ENCODE measurements at places on chromosomes 1 and 21. TPM values are rescaled to one million over a fixed set of nuclear protein-coding genes. Genes with fewer than 3 reads are reported as not detected.
A peak's percentile ranks its signal among the peaks of the same experiment; 100 is the strongest.

DNA sequence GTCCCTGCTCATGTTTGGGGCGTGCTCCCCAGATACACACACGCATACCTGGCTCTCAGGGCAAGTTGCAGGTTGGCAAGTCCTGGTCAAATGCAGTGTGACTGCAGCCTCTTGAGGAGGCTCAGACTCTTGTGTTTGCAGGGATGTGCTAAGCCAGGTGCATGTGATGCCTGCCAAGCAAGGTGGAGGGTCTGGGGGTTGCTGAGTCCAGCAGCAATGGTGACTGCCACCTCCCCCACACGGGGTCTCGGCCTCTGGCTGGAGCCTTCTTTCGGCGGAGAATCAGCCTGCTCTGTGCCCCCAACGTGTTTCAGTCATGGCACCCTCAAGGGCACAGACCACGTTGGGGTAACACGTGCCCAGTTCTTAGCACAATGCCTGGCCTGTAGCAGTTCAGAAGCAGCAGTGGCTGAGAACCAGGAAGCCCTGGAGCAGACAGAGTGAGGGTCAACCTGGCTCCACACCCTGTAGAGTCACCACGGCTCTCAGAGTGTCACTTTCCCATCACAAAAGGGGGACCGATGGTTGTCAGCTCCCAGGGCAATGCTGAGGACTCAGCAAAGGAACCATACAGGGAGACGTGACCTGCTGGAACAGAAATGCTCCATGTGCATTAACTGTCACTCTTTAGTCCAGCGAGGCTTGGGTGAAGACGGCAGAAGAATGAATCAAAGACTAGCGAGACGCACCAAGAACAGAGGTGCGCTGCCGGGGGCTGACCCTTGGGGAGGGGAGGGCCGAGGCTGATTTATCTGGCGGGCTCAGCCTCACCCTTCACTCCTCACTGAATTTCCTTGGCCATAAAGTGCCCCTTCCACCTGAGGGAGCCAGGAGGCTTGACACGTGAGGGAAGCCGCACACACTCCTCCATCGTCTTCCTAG lies 109.0 kb downstream of the PGBD5 start:
- H3K4me1 ChIP-seq, result no peaks in the 10 kb centered on the region
- no peaks in the 10 kb centered on the region for H3K27me3 ChIP-seq
- no peak overlapping the region for H3K4me3 ChIP-seq
- no peak for DNase-seq

DNA sequence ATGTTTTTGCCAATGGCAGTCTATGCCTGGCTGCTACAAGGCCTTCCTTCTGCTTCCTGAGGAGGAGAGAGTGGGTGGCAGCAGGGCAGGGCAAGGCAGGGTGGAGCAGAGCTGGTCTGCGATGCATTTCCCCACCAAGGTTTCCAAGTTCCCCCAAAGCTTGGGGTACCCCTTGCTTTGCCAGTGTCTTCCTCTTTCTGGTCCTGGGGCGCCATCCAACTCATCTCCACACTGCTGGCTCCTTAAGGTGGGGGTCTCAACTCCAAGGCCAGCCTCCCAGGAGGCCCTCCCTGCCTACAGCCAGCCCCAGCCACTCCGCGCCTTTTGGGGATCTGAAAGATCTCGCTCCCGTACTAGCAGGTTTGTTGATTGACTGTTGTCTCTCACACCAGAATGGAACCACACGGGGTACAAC lies 3.9 kb upstream of the SKI start:
- DNase-seq, result no peak
- no peaks in the 10 kb centered on the region for H3K36me3 ChIP-seq
- H3K4me3 ChIP-seq, result no peak overlapping the region
- no peak overlapping the region for H3K27ac ChIP-seq

Gene C1orf105
- total RNA-seq, result not detected

Gene KIF21B
- 110 TPM for total RNA-seq

Gene SLAMF6
- total RNA-seq, result 47.3 TPM

Gene CHD1L
- total RNA-seq, result 27.5 TPM

GRCh38 chr1:155322571-155322952 lies 1.9 kb downstream of the RUSC1 start:
- peak overlapping the region; percentile 48 for H3K4me3 ChIP-seq
- peaks cover 45% of the 10 kb centered on the region for H3K4me1 ChIP-seq
- DNase-seq, result no peak
- no peaks in the 10 kb centered on the region for H3K36me3 ChIP-seq
- no peaks in the 10 kb centered on the region for H3K27me3 ChIP-seq

GRCh38 chr1:106688446-106688845 lies 368.0 kb upstream of the PRMT6 start:
- no peak overlapping the region for H3K4me3 ChIP-seq
- H3K36me3 ChIP-seq, result no peaks in the 10 kb centered on the region
- no peaks in the 10 kb centered on the region for H3K4me1 ChIP-seq
- DNase-seq, result no peak

DNA sequence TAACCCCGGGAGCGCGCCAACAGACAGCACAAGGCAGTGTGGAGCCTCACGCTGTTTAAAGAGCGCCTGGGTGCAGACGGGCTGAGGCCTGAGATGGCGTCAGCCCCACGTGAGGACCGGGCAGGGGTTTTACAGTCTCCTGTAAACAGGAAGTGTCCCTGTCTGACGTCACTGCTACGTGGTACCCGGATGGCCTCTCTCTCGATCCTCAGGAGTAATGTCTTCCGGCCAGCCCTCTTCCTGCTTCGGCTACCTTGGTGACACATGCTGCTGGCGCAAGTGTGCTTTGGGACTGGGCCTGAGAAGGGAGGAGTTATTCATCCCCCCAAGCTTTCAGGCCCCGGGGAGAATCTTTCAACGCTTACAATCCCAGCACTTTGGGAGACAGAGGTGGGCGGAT lies 41.2 kb downstream of the CNST start:
- DNase-seq, result no peak
- no peak overlapping the region for H3K4me3 ChIP-seq
- H3K36me3 ChIP-seq, result peaks cover 2% of the 10 kb centered on the region

DNA sequence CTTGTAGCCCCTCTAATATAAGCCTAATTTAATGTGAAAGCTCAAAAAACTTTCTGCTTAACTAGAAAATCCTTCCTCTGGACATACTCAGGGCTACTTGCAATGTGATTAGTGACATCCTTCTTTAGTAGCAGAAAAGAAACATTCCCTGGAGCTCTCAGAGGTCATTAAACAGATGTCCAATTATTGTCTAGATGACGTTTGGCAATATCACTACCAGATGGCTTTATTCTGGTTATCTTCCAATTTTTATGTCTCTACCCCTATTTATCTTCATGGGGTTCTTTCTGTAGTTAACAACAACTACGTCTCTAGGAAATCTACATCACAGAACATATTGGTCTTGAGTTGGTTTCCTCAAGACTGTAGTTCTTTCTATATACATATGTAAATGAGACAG lies 44.2 kb downstream of the CTH start:
- no peaks in the 10 kb centered on the region for H3K36me3 ChIP-seq
- no peak overlapping the region for H3K4me3 ChIP-seq
- H3K4me1 ChIP-seq, result no peaks in the 10 kb centered on the region
- no peak for DNase-seq

DNA sequence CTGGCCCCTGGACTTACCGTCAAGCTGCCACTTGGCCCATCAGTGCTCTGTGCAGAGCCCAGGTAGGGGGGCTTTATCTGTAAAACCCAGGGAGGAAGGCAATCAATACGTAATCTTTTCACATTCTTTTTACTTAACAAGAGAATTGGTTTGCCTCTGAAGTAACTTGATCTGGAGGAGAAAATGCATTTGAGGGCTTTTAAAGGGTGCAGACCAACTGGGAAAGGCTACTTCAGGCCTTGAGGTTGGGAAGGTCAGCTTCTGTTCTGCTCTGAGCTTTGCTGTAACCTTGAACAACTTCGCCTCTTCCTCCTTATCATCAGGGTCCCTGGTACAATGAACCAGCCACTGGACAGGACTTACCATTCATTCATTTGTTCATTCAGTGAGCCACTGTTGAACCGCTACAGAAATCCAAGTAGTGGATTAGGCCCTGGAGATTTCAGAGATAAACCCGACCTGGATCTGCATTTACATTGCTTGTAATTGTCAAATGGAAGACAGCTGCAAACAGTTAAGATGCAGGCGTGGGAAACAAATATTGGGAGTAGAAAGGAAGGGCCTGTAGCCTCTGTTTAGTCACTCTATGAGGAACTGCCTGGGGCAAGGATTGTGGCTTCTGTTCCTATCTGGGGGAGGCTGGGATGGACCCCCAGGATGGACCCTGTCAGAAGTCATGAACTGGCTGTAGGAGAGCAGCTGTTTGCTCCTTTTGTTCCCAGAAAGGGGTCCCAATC lies 90.9 kb downstream of the MAN1C1 start:
- H3K36me3 ChIP-seq, result no peaks in the 10 kb centered on the region
- H3K4me1 ChIP-seq, result peaks cover 36% of the 10 kb centered on the region
- no peaks in the 10 kb centered on the region for H3K27me3 ChIP-seq

DNA sequence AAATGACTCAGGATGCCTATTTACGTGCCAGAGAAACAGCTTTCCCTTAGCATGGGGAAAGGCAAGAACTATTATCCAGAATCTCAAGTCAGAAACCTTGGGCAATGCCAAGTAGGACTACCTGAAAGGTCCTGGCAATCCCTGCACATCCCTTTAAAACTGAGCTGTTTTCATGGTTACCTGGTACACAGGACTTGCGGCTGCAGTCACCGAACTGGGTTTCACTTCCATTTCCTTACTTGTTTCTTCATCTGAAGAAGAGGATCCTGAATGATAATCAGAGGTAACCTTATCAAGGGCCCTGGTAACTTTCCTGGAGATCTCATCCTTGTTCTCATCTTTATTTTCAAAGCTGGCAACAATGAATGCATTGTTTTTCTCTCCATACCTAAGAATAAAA lies 14.3 kb downstream of the BTG3 start:
- H3K27me3 ChIP-seq, result no peaks in the 10 kb centered on the region
- H3K27ac ChIP-seq, result no peak overlapping the region
- no peak overlapping the region for H3K4me3 ChIP-seq
- H3K36me3 ChIP-seq, result peaks cover 38% of the 10 kb centered on the region
- no peak for DNase-seq

GRCh38 chr21:19523746-19524145 lies 1120.2 kb upstream of the TMPRSS15 start:
- no peaks in the 10 kb centered on the region for H3K36me3 ChIP-seq
- H3K4me3 ChIP-seq, result no peak overlapping the region
- H3K4me1 ChIP-seq, result no peaks in the 10 kb centered on the region
- no peak overlapping the region for H3K27ac ChIP-seq

DNA sequence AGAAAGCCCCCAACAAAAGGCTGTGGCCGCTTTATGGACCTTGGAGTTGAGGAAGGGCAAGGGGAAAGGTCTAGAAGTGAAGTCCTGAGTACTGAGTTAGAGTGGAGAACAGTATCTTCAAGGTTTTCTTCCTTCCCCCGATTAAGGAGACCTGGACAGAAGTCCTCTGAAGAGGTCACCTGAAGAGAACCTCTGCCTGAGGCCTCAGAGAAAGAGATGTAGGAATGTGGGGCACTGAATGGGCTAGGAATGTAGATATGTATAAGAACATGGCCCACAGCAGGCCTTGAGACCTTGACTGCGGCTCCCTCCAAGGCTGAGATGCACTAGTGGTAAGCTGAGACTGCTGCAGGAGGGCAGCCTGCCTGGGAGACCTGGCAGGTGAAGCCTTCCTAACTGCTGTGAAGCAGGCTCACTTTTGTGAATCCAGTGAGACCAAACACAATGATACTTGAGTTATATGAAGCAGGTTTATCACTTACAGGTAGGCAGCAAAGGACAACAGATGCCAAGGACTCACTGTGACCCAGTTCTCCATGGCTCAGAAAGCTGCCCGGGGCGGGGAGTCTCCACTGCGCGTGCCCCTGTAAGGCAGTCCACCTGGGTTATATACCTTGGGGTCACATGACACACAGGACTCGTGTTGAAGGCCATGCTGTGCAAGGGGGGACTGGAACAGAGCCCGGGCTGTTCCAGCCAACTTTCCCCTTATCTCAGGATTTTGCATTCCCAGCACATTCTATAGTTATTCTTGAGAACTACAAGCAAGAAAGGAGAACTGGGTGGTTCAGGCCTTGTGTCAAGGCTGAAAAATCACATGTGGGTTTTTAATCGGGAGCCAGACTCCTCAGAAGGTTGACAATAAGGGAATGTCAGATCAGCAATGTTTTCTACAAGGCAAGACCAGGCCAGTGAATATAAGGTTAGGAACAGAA lies 78.8 kb upstream of the PPM1J start:
- no peak overlapping the region for H3K4me3 ChIP-seq
- H3K27me3 ChIP-seq, result no peaks in the 10 kb centered on the region
- no peak for DNase-seq

DNA sequence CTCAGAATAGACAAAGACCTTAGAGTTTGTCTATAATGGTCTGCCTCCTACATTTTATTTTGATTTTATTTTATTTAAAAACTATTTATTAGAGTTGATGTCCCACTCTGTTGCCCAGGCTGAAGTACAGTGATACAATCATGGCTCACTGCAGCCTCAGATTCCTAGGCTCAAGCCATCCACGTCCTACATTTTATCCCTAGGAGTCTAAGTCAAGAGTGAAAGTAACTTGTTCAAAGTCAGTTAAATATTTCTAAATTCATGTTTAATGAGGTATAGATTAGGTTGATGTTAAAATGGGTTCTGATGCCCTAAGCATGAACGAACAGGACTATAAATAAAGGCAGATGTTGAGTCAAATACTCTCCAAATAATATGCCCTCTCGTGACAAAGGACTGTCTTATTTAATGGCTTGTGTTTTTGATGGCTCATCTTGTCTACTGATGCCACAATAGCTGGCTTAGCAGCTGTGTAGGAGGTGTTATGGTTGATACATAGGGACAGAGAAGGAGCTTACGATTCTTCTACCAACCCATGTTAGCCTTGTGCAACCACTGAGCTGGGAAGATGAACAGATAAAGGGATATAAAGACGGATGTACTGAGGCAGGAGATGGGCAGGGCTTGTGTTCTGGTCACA lies 66.0 kb upstream of the CR1L start:
- peaks cover 2% of the 10 kb centered on the region for H3K27me3 ChIP-seq
- H3K27ac ChIP-seq, result no peak overlapping the region
- H3K4me1 ChIP-seq, result no peaks in the 10 kb centered on the region
- no peak for DNase-seq
- H3K36me3 ChIP-seq, result no peaks in the 10 kb centered on the region

GRCh38 chr1:63042278-63042677 lies 258.3 kb downstream of the ATG4C start:
- no peaks in the 10 kb centered on the region for H3K4me1 ChIP-seq
- DNase-seq, result no peak
- H3K27me3 ChIP-seq, result peaks cover 4% of the 10 kb centered on the region
- no peaks in the 10 kb centered on the region for H3K36me3 ChIP-seq
- H3K27ac ChIP-seq, result no peak overlapping the region
- H3K4me3 ChIP-seq, result no peak overlapping the region

Gene SLC45A1
- total RNA-seq, result 1.2 TPM

Gene EXO1
- total RNA-seq, result 2.7 TPM

- peaks cover 44% of the 10 kb centered on the region for H3K4me1 ChIP-seq
- DNase-seq, result no peak
- no peak overlapping the region for H3K27ac ChIP-seq
- H3K36me3 ChIP-seq, result no peaks in the 10 kb centered on the region
- H3K27me3 ChIP-seq, result peaks cover 76% of the 10 kb centered on the region
Measured at GRCh38 chr1:180228648-180229482, 1.2 kb upstream of the LHX4 start.

GRCh38 chr1:156123356-156124196 lies 9.1 kb downstream of the LMNA start:
- H3K36me3 ChIP-seq, result no peaks in the 10 kb centered on the region
- H3K4me3 ChIP-seq, result peak overlapping the region; percentile 1
- H3K27ac ChIP-seq, result peak overlapping the region; percentile 52

Gene UBASH3A
- 88.4 TPM for total RNA-seq

All from T-cell (primary cell).